ENCODE measurements at places on chromosomes 12 and 14.

- DNase-seq: no peak
Observed at GRCh38 chr14:95196268-95196667, 38.9 kb upstream of the DICER1 start.

GRCh38 chr12:90102957-90103652 lies 394.5 kb upstream of the ATP2B1 start:
- no peak for DNase-seq

DNA sequence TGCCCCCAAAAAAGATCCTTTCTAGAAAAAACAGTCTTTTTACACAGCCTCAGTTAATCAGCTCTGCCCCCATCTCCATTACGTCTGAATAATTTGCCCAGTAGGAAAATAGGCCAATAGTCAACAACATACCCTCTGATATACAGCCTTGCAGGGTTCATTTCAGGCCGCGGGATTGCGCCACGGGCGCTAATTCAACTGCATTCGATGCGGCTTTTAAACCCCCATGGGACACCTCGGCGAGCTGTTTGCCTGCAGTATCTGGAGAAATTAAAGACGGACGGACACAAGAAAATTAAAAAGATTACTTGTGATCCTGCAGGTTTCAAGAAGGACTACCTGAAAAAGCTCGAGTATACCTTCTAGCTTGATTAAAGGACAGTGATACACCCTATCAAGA lies 36.1 kb downstream of the ERP29 start:
- no peak for DNase-seq

- peak; percentile 11 for DNase-seq
Observed at GRCh38 chr14:77024171-77024691, 4.3 kb downstream of the IRF2BPL start.

- DNase-seq: no peak
Observed at GRCh38 chr12:57694459-57695019, 607 bp downstream of the OS9 start.

GRCh38 chr12:51938726-51939125 lies 12.8 kb upstream of the ACVR1B start:
- no peak for DNase-seq

- no peak for DNase-seq
Observed at GRCh38 chr14:75184492-75184891, 8.1 kb upstream of the TMED10 start.

DNA sequence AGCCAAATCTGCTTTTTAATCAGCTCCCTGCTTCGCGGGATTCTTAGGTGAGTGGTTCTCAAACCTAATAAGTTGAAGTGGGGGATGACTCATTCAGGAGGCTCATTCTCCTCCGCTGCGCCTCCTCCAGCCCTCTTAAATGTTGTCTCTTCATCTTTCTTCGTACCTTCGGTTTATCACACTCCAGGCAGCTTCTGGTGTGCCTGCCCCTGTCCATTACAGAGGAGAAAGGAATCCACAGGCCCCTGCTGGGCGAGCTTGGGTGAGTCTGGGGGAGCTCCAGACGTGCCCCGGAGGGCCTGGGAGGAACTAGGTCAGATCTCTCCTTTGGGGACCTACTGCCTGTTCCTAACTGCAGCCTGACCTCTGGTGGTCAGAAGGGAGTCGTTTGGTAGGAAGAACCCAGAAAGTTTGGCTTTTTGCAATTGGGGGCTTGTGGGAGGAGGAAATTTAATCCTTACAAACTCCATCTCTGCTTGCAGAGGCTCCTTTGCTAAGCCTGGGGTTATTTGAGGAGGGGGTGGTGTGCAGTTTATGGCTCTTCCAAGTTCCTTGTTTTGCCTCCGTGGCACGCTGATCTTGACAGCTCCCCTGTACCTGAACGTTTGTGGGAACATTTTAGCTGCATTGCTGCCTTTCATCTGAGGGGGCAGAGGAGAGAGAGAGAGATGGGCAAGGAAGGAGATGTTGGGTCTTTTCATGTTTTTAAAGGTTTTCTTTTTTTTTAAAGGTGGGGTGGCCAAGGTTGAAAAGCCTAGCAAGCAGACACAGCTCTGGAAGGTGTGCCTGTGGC lies 84.1 kb upstream of the GNG2 start:
- DNase-seq: peak; percentile 38

GRCh38 chr12:93443576-93443975 lies 1.8 kb upstream of the UBE2N start:
- DNase-seq: no peak

DNA sequence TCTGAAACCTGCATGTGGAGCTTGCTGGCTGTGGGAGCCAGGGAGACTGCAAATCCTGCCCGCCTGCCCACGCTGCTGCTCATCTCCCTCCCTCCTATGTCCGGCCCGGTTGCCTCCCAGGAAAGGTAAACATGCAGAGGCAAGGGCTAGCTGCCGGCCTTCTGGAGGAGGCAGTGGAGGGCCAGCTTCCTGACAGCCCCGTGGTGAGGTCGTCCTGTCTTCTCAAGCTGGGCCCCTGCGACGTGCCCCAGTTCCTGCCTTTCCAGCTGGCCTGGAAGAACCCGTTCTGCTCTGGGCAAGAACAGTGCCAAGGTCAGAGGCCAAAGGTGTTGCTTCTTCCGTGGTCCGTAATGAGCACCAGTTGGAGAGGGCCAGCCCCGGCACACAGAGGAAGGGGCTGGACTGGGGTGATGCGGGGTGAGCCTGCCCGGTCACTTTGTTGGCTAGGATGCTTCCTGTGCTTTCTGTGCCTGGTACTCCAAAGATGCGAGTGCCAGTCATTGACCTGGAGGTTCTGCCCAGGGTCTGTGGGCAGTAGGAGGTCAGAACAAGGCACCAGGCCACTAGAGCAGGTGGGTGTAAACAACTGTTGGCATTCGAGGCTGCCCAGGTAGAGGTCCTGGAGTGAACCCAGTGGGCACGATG lies 25.3 kb downstream of the TPCN1 start:
- peak; percentile 58 for DNase-seq

DNA sequence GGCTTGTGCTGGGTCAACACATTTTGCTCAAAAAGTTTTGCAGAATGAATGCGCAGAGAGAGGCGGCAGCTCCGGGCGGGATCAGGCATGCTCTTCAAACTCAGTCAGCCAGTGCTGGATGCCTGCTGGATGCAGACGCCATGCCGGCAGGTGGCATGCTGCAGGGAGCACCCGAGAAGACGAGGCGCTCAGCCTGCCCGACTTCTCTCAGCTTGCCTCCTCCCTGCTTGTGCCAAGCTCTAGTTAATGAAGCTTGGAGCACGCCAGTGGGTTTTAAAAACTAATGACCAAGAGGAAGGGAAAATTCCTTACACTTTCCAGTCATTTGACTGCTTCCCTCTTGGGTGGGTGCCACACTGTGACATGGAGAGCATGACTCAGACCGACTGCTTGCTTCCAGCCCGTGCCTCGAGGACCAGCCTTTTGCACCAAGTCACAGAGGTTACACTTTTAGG lies 39.8 kb downstream of the SLC24A4 start:
- peak; percentile 49 for DNase-seq

- no peak for DNase-seq
Observed at GRCh38 chr14:101069666-101070362, 166.3 kb upstream of the RTL1 start.

DNA sequence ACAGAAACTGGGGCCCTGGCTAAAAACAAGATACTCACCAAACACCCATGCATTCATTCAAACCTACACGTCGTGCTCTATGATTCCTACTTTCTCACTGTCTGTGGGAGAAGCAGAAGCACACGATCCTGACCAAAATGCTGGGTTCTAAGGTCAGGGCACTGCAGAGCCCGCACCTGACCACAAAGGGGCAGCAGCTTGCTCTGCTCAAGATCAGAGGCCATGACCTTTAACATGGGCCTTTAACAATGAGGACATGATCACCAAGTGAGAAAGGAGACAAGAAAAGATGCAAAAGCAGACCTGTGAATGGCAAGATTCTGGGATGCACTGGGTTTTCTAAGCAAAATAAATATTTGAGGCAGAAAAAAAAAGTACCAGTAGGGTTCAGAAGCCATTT lies 40.1 kb upstream of the VPS33A start:
- no peak for DNase-seq

DNA sequence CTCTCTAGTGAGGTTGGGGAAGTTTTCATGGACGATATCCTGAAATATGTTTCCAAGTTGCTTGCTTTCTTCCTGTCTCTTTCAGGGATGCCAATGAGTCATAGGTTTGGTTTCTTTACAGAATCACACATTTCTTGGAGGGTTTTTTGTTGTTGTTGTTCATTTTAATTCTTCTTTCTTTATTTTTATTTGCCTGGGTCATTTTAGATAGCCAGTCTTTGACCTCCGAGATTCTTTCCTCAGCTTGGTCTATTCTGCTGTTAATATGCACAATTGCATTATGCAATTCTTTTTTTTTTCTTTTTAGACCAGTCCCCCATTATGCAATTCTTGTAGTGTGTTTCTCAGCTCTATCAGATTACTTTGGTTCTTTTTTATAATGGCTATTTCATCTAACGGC lies 338.9 kb downstream of the AEBP2 start:
- no peak for DNase-seq

DNA sequence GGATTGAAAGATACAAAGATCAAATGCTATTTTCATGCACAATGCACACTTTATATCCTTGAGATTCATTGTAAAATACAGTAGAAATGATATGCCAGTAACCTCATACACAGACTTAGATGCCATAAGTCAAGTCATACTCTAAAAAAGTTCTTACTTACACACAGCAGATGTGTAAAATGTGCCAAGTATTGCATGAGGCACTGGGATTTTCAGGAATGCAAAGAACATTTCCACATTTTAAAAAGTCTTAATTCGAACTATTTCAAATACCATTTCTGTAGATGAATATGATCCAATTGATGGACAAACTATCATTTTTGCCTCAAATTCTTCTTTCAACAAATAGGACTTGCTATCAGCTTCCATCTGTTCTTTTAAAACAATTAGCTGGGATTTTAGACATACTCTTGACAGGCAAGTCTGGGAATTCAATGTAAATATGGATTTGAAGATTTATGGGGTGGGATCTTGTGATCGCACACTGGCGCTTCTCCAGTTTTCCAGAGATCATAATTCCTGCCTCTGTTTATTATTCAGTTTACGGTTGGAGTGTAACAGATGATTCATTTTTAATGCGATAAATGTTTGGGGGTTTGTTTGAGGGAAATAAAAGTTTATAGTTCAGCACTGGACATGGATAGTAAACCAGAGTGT lies 183.8 kb downstream of the PAX9 start:
- no peak for DNase-seq

DNA sequence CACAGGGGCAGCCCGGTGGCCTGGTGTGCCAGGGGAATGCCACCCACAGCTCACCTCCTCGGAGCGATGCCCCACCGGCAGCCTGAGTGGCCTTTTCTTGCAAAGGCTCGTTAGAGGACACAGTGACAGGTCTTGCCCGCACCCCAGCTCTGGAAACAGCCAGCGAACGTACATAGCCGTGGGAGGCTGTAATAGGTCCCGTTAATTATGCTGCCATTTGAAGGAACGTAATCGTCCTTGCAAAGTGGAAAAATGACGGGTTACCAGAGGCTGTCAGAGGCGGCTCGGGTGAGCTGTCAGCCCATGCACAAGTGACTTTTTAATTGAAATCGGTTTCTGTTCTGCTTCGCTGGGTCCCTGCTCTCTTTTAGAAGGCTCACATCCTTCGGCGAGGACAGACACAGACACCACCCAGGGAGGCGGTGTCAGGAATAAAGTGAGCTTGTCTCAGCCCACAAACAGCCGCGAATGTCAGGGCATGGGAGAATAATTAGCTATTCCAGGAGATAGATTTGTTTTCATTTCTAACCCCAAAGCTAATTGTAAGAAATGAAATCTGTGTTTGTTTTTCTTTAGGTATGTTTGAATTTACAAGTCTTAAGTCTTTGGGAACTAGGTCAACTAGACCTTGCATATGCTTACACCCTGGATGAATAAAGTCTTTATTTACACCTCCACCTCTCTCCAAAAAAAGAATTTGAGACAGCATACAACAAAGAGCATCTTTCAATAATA lies 77.2 kb upstream of the RFLNA start:
- no peak for DNase-seq

DNA sequence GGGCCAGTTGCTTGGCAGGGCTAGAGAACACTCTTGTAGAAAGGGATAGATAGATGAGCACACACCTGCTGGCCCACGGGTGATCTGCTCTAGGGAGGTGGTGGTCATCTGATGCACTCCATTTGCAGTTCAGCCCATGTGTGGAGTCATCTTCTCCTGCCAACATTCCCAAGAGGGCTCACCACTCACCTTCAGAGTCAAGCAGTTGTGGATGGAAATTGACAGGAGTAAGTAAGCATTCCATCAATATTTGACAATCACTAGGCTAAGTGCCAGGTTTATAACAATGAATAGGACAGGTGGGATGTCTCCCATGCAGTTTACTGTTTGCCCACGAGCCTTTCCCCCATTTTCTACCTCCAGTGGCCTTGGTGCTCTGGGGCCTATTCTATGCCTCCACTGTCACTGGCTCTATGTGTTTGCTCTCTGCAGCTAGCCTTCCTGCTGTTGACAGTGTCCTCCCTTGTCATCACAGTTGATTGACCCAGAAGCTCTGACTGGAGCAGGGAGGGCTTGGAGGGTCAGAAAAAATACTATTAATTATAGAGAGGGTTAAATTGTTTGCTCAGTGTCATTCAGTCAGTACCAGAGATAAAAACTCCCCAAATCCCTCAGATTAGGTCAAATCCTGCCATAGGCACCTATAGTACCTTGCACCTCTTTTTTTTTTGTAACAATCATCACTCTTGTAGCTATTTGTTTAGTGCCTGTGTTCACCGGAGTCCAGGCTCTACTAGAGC lies 134.6 kb upstream of the PZP start:
- no peak for DNase-seq

- DNase-seq: no peak
Observed at GRCh38 chr14:81309511-81309910, 88.8 kb upstream of the GTF2A1 start.

DNA sequence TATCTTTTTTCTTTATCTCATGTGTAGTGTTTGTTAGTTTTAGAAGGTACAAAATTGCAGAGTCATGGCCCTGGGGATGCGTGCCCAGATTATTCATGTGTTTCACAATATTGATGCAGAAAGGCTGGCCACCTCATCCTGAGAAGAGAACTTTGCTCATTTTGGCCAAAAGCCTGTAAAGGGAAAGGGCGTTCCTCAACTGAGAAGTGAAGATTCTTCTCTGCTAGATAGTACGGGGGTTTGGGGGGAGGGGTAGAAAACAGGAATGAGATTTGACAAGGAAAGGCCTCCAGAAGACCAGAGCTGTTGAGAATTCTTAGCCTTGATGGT lies 1.7 kb downstream of the MGST1 start:
- DNase-seq: no peak

- DNase-seq: no peak
Observed at GRCh38 chr14:35504260-35504659, 29.7 kb upstream of the INSM2 start.

GRCh38 chr12:89461649-89462612 lies 62.7 kb downstream of the GALNT4 start:
- no peak for DNase-seq

DNA sequence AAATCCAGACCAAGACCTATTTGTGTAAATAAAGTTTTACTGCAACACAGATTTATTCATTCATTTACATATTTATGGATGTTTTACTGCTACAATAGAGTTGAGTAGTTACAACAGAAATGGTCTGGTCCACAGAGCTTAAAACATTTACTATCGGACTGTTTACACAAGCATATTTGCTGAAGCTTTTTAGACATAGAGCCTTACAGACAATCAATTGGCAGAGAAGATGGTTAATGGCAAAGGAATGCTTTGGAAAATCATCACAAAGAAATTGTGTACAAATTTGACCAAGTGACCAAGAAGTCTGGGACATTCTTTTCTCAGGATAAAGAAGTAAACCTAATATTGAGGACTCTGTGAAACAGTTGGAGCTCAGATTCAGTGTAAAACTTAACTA lies 504.3 kb downstream of the SLC16A7 start:
- no peak for DNase-seq

GRCh38 chr14:49971156-49972130 lies 78.6 kb downstream of the ARF6 start:
- DNase-seq: no peak

- DNase-seq: no peak
Observed at GRCh38 chr14:56963381-56963780, 153.1 kb upstream of the OTX2 start.
